ENCODE measurements at places on chromosomes 2 and 18.

- DNase-seq = no peak
These were observed 1.1 kb upstream of the IMP4 start for GRCh38 chr2:130341562-130342019.

- no peak for DNase-seq
These were observed 12.7 kb upstream of the ANXA4 start for GRCh38 chr2:69729266-69729665.

GRCh38 chr2:159559034-159559433, 57.3 kb downstream of the BAZ2B start:
- no peak for DNase-seq

DNA sequence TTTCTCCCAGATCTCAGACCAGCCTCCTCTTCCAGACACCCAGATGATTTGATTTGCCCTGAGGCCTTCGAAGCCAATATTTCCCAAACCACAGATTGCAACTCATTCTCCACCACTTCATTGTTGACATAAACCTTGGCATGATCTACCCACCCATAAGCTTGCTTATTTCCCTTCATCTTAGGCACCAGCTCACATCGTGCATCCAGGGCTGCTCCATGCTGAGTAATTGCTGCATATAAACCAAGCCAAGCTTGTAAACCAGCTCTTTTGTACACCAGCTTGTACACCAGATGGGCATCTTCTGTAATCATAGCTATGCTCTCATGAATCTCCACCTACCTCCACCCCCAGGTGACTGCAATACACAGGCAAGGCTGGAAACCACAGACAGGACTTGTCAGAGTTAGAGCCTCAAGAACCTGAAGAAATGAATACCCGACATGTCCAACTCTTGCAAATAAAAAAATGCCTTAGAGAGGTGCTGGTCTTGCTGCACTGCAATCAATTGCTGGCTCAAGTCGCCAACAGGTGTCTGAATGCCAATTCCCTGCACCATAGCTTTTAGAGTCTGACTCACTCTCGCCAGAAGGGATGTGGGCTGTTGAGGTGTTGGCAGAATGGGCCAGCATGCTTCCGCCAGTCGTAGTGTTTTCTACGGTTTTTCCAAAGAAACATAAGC, 31.5 kb downstream of the TRABD2A start:
- DNase-seq = peak; percentile 66

DNA sequence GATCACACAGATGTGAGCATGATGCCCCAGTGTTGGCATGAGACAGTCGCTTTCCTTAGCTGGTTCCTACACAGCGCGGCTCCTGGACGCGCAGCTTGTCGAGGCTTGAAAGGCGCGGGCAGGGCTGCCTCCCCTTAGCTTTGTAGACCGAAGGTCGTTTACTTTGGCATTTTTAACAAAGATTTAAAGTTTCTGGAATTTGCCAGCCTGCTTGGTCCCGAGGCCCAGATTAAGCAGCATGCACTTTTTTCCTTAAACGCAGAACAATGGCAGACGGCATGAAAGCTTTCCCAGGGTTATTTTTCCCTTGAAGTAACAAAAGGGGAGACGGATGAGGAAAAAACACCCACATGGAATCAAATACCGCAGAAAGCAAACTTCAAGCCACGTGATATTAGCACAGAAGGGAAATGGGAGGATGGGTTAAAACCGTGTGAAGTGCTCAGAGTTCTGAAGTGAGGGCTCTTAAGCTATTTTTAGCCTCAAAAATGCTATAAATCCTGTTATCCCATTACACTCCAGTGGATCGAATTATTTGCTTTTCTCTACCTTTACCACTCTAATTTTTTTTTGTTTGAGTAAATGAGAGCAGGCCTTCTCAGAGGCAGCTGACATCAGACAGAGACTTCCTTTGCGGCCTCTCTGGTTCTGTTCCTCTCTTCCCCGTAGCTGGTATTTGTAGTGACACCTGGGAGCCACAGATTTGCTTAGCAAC, 55.7 kb downstream of the NPAS2 start:
- DNase-seq = no peak

- no peak for DNase-seq
These were observed 118.1 kb downstream of the ABCA12 start for GRCh38 chr2:215020283-215020682.

DNA sequence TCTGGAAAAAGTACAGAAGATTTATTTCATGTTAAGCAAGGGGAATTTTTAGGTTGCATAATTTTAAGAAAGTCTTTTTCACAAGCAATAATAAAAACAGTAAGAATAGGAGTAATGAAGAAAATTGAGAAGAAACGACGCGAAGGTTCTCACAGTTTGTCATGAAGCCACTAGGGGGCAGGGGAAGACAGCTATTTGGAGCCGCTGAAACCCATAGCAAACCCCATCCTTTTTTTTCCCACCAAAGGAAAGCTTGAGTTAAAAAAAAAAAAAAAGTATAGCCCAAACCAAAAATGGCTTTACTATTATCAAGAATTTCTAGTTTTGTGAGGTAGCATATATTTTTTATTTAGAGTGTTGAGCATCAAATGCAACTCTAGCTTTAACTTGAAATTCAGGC, 300.9 kb downstream of the PHLPP1 start:
- peak; percentile 56 for DNase-seq

DNA sequence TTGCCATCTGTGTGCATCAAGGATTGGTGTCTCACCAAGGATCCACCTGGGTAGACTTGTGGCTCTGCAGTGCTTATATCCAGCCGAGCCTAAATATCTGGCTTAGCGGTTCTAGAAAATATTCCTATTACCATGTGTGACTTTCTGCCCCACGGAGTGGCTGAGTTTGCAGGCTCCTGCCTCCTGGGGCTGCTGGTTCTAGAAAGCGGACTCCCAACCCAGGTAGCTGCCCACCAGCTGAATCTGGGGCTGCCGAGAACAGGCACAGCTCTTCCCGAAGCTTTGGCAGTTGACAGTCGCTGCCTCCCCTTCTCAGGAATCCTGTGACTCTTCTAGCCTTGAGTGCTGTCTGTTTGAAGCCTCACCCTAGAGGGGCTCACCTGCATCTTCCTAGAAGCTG, 104.6 kb downstream of the TPGS2 start:
- no peak for DNase-seq

- no peak for DNase-seq
These were observed 85.2 kb downstream of the DNMT3A start for GRCh38 chr2:25256488-25256875.

DNA sequence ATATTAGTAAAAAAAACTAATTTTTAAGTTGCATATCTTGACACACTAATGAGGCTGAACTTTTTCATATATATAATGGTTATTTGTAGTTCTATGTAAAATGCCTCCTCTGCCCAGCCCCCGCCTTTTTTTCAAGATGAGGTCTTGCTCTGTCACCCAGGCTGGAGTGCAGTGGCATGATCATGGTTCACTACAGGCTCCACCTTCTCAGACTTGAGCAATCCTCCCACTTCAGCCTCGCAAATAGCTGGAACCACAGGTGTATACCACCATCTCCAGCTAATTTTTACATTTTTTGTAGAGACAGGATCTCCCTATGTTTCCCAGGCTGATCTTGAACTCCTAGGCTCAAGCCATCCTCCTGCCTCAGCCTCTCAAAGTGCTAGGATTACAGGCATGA, 24.3 kb downstream of the ATF2 start:
- no peak for DNase-seq
